ENCODE measurements at places on chromosomes 1 and 21.

DNA sequence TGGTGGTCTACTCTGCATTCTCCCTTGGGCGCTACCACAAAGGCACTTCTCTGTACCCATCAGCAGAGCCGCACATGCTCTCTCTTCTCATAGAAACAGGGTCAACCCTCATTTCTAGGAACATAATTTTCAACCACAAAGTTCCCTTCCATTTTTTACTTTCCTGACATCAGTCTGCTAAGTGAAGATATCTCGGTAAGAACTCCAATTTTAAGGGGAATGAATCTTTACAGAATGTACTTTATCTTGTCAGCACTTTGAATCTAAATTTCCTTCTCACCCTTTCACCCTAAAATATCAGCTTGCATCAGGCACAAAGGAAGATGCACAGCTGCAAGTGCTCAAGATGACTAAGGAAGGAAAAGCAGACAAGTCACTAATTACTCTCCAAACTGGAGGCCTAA, 545.9 kb downstream of the SMYD3 start:
- DNase-seq = no peak

DNA sequence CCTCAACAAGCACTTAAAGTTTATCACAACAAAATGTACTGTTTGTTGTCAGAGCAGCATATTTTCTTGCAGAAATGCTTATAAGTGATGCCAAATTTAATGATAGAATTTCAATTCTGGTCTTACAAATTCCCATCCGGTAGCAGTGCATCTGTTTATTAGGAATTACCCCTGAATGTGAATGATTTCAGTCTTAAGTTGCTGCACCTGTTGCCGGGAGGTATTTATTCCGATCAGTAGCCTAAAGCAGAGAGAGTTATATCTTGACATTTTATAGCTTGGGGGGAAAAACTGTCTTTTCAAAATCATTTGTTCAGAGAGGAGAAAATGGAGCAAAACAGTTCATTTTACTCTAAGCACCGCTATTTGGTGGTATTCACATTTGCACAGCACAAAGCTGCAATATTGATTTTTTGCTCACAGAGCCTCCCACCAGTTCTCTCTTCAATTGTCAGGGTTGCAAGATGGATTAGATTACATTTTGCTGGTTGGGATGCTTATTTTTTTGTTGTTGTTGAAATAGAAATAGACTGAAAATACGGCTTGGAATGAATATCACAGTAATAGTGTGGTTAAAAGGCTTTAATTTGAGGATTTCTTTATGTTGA, 98.6 kb downstream of the ADGRL2 start:
- DNase-seq = no peak

- DNase-seq = no peak
Measured at GRCh38 chr1:185533596-185533995, 200.6 kb upstream of the HMCN1 start.

DNA sequence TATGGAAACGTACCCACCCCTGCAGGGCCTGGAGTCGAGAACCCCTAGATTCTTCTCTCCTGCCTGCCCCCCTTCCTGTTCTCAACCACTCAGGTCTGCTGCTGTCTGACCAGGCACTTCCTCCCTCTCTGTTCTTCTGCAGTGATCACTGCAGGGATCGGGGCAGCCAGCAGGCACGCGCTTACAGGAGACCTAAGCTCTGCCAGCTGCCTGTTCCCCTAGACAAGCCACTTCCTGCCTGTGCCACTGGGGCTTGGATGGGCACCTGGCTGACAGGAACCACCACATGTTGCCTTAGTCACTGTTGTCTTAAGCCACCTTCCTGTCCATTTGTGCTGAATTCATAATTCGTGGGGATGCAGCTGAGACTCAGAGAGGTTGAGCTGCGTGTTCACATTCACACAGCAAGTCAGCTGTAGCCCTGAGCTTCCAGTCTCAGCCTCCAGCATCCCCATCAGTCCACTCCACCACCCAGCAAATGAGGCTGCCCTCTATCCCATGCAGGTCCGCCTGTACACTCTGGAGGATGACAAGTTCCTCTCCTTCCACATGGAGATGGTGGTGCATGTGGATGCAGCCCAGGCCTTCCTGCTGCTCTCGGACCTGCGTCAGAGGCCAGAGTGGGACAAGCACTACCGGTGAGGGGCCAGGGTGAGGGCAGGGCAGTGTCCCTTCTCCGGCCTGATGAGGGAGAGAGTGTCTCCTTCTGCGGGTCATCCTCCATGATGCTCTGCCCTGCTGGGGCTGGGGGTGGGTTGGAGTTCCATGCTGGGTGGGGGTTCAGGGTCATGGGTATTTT, 18.6 kb downstream of the FAM151A start:
- no peak for DNase-seq

- DNase-seq = no peak
Measured at GRCh38 chr1:48848035-48848434, 71.3 kb upstream of the BEND5 start.

DNA sequence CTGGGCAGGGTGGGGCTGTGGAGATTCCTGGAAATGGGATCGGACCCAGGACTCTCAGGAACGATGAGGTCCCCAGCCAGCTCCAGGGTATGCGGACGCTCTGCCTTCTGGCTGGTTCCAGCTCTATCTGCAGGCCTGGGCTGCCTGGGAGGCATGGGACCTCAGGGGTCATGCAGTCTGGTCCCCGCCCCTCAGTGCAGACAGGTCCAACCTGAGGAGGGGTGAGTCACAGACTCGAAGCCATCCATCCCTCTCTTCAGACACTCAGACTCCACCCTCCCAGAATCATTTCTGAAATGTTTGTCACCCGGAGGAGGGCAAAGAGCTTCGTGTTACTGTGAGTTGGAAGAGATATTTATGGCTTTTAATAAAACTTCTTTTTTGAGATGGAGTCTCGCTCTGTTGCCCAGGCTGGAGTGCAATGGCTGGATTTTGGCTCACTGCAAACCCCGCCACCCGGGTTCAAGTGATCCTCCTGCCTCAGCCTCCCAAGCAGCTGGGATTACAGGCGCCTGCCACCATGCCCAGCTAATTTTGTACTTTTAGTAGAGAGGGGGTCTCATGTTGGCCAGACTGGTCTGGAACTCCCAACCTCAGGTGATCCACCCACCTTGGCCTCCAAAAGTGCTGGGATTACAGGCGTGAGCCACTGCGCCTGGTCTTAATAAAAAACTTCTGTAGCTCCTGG, 5.9 kb upstream of the MYOM3 start:
- DNase-seq = no peak

GRCh38 chr1:151990856-151991198, 2.8 kb downstream of the S100A10 start:
- DNase-seq = no peak

GRCh38 chr1:206633708-206634121, 1.6 kb upstream of the DYRK3 start:
- no peak for DNase-seq

GRCh38 chr1:33182401-33182841, 578 bp upstream of the TRIM62 start:
- no peak for DNase-seq

- no peak for DNase-seq
Measured at GRCh38 chr21:35448876-35449599, 399.9 kb upstream of the RUNX1 start.

- DNase-seq = peak; percentile 66
Measured at GRCh38 chr1:228210712-228211530, 3.1 kb downstream of the OBSCN start.
